ENCODE measurements at places on chromosomes 13 and 19.
A peak's percentile ranks its signal among the peaks of the same experiment; 100 is the strongest.

DNA sequence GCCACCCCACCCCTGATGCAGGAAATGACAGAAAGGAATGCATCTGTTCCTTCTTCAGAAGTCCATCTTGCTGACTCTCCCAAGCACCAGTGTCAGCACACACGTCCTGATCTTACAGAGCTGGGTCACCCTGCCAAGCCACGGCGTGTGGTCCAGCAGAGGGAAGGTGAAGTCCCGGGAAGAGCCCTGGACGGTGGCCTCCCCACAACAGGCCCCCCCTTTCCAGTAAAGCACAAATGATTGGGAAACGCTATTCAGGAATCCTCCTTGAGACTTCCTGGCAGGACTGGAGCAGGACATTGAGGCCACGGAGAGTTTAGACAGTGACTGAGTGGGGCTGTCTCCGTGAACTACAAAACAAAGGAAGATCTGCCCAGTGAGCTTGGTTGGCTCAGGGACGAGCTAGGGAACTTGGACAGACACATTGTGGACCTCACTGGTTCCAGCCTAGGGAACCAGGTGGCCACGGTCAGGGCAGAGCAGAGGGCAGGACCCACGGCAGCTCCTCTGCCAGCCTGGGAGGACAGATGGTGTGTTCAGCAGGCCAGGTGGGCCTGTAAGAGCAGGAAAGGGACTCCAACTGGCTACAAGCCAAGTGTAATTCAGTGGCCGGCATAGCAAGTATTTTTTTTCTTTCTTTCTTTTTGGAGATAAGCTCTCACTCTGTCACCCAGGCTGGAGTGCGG lies 41.7 kb downstream of the ELL start:
- no peak for DNase-seq

GRCh38 chr13:114045113-114045735 lies 71.3 kb upstream of the C13orf46 start:
- DNase-seq = no peak

GRCh38 chr13:111540486-111540885 lies 220.0 kb downstream of the TEX29 start:
- DNase-seq = no peak

DNA sequence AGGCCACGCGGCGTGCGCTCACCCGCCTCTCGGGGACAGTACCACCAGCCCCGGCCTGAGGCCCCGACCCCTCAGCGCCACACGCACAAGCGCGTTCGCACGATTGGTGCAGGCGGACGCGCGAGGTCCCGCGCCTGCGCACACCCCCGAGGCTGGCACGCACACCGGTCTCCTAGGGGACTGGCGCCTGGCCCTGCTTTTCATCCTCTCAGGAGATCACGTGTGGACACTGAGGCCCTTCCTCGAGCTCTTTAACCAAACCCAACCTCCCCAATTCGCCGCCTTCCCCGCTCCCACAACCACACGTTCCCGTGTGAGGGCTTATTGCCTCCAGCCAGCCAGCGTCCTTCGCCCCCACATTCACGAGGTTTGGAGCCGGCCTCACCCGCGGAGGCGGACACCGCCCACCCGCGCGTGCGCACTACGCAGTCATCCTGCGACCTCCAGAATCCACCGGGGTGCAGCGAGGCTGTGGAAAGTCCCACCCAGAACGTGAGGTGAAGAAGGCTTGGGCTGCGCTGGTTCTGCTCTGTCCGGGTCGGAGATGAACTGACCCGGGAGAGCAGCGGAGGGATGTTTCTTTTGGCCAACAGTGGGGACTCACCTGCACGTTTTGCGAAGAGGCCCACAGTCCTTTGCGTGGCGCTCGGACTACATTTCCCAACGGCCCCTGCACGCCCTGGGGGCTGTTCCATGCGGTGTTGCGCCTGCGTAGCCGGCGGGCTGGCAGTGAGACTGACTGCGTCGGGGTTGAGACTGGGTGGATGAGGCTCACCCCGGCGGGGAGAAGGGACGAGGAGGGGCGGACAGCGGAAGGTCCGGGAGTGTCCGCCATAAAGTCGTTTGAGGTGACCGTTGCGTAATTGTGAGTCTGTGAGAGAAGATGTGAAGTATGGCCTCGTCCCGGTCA lies 539 bp upstream of the ZNF667 start:
- DNase-seq = no peak

- no peak for DNase-seq
These were observed 23.6 kb upstream of the NDFIP2 start for GRCh38 chr13:79457390-79457789.

GRCh38 chr13:72221276-72221962 lies 354.4 kb upstream of the DACH1 start:
- DNase-seq = peak; percentile 6

DNA sequence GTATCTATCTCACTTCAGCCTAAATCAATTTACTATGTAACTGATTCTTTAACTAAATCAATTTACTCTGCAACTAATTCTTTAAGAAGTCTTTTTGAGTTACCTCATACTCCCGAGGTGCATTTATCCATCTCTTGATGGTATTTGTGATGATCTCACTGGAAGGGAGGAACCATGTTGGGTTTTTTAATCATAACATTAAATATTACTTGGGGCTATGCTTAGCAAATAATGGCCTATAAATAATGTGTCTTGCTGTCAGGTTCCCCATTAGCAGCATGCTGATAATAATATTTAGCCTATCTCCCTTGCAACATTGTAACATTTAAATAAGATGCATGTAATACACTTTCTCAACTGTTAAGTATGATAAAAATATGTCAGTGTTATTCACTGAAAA lies 411.3 kb downstream of the SLITRK1 start:
- DNase-seq = no peak

DNA sequence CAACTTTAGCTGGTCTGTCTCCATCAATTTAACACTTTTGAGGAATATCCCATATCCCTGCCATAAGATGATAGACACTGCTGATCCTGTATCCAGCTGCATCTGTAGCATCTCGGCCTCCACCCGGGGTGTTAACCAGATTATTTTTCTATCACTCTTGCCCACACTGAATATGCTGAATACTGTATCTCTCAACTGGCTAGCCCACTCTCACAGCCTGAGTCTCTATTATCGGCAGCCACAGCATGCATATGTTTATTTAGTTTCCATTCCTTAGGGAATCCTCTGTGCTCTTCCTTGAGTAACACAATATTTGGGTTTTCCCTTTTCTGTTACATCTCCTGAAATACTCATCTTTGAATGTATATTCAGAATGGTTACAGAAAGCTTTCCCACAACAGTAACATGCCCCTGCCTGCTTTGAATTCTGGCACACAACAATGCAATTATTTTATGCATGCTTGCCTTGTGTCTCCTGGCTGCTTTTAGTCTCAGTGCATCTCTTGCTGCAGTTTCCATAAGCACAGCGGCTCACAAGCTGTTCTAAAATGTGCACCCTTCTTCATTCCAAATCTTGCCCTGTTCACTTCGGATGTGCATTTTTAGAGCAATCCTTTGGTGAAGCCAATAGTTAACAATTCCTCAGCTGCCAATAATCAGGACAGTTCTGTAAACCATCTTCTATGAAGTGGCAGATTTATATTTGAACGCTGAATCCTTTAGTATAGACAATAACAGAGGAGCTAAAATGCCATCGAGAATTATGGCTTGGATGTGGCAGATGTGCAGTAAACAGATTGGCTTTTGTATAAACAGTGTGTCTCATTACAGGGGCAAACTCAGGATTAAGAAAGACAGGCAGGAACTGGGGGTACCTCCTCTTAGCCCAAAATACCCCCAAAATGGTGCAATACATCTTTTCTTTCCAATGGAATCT lies 261.9 kb upstream of the SOX21 start:
- DNase-seq = no peak

GRCh38 chr13:79405501-79405830 lies 589 bp downstream of the RBM26 start:
- DNase-seq = peak; percentile 65

DNA sequence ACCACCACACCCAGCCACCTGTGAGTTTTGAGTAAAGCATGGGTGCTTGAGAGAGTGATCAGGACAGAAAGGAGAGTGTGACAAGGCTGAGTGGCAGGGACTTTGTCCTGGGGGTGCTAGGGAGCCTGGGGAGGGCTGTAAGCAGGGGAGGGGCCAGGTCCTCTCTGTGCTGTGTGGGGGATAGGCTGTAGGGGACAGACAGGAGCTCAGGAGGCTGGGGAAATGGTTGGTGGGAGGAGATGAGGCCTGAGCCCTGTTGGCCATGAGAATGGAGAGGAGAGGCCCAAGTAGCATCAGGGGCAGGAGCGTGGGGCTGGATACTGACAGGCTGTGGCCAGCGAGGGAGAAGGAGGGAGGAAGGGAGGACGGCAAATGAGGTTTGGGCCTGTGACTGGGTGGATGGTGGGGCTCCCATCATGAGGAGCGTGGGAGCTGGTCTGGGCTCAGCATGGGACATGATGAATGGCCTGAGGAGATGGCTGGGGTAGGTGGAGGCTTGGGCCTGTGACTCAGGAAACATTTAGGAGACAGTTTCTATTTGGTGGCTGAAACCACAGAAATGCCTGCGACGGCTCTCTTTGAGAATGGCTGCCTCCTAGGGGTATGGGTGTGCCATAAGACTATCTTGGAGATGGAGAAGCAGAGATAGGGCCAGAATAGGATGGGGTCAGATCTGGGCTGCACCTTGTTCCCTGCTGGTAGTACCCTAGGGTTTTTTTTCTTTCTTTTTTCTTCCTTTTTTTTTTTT lies 25.0 kb downstream of the GRIN2D start:
- DNase-seq = peak; percentile 7

DNA sequence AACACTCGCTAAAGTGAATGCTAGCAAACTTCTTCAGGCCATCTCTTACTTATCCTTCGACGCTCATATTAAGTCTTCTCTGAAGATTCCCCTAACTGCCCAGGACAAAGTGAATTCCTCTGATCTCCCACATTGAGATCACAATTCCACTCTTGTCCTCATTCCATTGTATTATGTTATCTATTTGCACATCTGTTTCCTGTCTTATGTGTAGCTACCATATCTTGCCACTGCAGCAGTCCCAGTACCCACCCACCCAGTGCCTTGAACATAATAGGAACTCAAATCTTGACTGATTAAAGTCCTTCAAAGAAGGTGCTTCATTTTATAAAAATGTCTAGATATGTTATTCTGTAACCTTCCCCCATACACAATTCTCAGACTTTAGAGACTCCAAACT lies 702.3 kb downstream of the DIAPH3 start:
- no peak for DNase-seq

DNA sequence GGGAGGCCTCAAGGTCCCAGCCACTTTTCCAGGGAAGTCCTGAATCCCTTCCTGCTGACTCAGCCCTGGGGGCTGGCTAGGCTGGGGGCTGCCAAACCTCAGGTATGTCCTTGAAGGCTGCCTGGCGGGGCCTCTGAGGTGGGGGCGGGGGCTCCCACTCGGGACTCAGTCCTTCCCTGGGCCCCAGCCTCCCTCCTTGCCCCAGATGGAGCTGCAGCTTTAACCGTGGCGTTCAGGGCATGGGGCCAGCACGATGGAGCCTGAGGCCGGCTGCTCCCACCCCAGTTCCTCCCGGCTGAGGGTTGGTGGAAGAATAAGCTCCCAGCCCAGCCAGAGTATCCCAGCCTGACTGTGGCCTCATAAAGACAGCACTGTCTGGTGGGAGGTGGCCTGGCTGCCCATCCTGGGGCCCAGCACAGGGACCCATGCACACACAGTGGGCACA lies 12.4 kb downstream of the CILP2 start:
- no peak for DNase-seq

DNA sequence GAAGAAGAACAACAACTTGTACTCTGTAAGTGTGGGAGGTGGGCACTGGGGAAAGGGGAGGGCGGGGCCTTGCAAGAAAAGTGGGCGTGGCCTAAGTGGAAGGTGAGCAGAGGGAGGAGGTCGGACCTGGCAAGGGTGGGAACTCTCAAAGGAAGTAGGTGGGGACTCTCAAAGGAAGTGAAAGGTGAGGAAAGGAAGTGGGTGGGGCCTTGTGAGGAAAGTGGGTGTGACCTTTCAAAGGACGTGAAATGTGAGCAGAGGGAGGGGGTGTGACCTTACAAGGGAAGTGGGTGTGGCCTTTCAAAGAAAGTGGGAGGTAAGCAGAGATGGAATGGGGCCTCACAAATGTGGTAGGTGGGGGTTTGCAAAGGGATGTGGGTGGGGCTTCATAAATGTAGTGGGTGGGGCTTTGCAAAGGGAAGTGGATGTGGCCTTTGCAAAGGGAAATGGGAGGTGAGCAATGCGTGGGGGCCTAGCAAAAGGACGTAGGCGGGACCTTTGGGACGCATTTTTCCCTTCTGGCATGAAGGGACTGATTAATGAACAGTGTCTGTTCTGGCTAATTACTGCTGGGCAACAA lies 25.9 kb downstream of the ACSBG2 start:
- DNase-seq = peak; percentile 63

GRCh38 chr19:13430790-13431582 lies 75.3 kb downstream of the CACNA1A start:
- peak; percentile 46 for DNase-seq

GRCh38 chr13:31090961-31091624 lies 70.6 kb downstream of the HSPH1 start:
- DNase-seq = no peak

- no peak for DNase-seq
These were observed 293.3 kb upstream of the MAB21L1 start for GRCh38 chr13:35769812-35770211.

- DNase-seq = no peak
These were observed 29.3 kb downstream of the FAM124A start for GRCh38 chr13:51251480-51251879.

DNA sequence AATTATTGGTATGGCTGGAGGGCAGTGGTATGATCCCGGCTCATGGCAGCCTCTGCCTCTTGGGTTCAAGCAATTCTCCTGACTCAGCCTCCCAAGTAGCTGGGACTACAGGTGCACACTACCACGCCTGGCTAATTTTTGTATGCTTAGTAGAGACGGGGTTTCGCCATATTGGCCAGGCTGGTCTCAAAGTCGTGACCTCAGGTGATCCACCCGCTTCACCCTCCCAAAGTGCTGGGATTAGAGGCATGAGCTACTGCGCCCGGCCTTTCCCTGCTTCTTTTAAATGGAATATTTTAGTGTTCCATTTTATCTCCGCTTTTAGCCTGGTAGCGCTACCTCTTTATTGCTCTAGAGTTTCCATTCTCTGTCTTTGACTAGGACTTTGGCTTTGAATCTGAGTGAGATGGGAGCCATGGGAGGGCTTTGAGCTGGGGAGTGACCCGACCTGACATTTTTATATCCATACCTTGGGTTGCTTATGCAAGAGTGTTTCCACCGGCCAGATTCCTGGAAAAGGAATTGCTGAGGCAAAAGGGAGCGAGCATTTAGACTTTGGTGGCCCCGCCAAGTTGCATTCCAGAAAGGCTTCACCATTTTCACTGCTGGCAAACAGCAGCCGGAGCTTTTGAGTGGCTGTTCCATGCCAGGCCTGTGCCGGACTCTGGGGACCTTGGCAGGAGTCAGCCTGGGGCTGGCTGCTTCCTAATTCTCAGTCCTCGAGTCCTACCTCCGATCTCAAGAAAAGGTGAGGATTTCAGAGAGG lies 22.9 kb downstream of the BICRA start:
- DNase-seq = no peak

GRCh38 chr19:1069009-1069779 lies 2.2 kb downstream of the ARHGAP45 start:
- peak; percentile 76 for DNase-seq

DNA sequence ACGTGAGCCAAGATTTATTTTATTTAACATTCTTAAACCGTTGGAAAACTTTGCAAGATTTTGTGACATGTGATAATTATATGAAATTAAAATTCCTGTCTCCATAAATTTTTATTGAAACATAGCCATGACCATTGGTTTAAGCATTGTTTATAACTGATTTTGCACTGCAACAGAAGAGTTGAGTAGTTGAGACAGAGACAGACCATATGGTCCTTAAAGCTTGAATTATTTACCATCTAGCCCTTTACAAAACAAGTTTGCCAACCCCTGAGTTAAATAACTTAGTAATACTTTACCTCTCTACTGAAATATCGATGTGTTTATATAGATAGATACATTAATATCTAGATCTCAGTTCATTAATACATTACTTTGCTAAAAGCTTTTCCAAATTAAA lies 814.1 kb upstream of the GPC6 start:
- DNase-seq = no peak

All from GM20000 (cell line).